ENCODE measurements at places on chromosomes 13 and 19.
A peak's percentile ranks its signal among the peaks of the same experiment; 100 is the strongest.

GRCh38 chr19:13505164-13505695, 1.0 kb downstream of the CACNA1A start:
- DNase-seq: no peak

DNA sequence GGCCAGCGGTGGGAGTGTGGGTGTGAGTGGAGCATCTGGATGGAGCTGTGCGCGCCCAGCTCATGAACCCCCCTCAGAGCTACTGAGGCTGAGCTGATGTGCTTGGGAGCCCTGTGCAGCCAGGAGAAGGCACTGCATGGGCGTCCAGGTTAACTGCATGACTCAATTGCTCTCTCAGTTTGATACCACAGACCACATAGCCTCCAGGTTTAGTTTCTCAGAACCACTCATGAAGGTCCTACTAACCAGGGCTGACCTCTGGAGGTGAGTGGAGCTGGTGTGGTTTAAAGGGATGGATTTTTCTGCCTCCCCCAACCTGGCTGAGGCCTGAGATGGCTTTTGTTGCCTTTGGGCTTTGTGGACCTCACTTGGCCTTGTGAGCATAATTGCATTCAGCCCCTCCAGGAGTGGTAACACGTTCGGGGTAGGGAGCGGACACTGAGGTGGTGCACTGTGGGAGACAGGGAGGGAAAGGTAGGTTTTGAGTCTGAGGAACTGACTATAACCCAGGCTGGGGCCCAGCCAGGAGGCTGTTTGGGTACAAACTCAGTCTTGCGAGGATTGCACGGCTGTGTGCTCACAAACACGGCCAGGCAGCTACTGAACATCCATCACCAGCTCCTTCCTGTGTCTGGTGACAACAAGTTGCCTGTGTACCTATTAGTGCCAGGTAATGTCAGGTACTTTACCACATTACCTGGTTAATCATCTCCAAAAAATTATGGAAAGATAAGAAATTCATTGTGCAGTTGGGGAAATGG, 97.5 kb downstream of the RGCC start:
- DNase-seq: no peak

DNA sequence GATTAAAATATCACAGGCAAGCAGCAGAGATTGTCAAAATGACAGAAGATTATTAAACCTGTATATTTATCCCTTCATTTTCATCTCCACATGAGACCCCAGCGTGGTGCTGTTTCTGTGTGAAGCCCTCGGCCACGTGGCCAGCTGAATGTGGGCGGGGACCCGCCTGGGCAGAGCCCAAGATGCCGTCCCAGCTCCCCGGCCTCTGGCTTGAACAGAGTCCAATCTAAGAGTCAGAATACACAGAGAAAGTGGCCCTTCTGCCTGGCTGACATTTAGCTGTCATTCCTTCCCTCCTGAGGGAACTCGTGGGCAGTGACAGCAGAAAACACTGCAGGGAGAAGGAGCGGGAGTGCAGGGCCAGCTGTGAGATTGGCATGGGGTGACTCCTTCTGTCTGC, 34.9 kb upstream of the UQCRFS1 start:
- DNase-seq: no peak

GRCh38 chr13:79674765-79675515, 194.0 kb downstream of the NDFIP2 start:
- DNase-seq: no peak

GRCh38 chr13:107767119-107767518, 448.2 kb downstream of the LIG4 start:
- DNase-seq: no peak

GRCh38 chr13:89238496-89238895, 1567.3 kb downstream of the SLITRK5 start:
- no peak for DNase-seq

DNA sequence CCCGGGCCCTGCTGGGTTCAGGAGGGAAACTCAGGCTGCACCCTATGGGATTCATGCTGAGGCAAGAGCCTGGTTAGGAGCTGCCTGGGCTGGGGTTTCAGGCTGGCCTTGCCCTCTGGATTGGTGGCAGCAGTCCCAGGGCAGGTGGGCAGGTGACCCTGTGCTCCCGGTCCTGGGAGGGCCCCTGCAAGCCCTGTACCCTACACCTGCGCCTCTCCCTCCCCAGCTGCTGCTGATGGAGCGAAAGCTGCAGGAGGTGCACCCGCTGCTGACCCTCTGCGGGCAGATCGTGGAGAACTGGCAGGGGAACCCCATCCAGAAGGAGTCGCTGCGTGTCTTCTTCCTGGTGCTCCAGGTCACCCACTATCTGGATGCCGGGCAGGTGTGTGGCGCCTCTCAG, 20.4 kb downstream of the MAU2 start:
- DNase-seq: no peak

DNA sequence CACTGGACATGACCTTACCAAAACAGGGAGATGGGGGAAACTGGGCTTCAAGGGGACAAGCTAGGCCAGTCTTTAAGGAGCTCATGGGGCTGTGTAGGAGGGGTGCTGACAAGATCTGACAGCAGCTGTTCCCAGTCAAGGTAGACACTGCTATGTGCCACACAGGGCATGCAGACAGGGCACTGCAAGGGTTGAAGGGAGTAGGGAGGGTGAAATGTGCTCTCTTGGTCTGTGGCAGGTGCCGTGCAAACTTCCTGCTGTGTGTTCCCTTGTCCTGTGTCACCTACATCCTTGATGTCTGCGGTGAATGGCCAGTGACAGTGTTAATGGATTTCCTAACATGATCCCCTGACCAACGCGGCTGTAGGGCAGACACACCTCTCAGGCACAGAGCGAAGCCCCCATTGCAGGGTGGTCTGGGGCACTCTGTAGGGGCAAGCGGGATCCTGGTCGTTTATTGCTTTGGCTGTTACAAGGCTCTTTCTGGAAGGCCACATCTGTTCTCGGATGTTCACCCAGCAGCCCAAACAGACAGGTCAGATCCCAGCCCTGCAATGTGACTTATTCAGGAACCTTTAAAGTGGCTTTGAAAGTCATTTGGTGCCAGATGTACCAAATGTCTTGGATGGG, 199.5 kb upstream of the ZNF536 start:
- DNase-seq: no peak

DNA sequence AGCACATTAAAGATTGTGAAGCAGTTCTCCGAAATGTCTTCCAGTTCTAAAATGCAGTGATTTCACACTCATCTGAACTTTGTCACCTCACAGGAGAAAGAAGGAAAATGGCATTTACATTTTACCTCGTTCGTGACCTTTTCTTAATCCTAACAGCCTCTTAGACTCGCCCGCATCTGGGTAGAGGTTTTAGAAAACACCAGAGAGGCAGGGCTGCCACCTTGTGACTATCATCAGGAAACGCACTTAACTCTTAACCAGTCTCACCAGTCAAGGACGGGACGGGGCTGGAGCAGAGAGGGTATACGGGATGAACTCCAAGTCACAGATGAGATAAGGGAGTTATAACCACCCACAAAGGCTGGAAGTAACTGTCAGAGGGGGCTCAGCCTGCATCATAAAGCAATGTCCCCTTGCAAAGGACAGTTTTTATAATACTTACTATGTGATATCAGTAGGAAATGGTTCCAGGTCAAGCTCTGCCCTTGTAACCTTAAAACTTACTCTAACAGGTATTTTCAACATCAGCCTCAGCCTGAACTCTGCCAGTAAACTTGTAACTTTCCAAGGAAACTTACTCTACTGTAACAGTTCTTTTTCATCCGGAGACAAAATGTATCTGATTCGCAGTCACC, 8.6 kb upstream of the CEACAM6 start:
- DNase-seq: peak; percentile 36

DNA sequence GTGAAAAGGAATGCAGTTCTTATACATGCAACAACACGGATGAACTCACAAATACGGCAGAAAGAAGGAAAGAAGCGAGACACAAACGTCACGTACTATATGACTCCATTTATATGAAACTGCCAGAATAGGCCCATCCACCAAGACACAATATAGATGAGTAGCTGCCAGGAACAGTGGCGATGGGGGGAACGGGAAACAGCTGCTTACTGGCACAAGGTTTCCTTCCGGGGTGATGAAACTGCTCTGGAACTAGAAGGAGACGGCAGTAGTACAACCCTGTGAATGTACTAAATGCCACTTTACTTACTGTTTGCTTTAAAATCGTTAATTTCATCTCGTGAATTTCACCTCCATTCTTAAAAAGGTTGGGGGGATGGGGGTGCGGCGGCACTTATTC, 28.9 kb downstream of the MLLT1 start:
- no peak for DNase-seq

GRCh38 chr13:98595134-98595533, 18.2 kb upstream of the STK24 start:
- no peak for DNase-seq

DNA sequence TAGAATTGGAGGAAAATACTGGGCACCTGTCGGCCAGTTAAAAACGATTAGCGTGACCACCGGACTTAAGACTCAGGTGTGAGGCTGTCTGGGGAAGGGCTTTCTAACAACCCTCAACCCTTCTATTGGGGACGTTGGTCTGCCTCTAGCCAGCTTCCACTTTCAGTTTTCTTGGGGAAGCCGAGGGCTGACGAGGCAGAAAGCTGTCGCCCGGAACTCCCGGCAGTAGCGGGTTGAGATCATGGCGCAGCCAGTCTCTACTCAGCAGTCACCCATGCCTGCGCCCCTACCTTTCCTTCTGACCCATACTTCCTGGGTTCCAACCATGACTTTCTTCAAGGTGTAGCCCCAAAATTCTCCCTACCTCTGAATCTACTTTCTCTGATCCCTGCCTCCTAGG, 1424.1 kb downstream of the SLITRK1 start:
- DNase-seq: no peak

GRCh38 chr19:19421299-19421696, 15.8 kb downstream of the GATAD2A start:
- no peak for DNase-seq

DNA sequence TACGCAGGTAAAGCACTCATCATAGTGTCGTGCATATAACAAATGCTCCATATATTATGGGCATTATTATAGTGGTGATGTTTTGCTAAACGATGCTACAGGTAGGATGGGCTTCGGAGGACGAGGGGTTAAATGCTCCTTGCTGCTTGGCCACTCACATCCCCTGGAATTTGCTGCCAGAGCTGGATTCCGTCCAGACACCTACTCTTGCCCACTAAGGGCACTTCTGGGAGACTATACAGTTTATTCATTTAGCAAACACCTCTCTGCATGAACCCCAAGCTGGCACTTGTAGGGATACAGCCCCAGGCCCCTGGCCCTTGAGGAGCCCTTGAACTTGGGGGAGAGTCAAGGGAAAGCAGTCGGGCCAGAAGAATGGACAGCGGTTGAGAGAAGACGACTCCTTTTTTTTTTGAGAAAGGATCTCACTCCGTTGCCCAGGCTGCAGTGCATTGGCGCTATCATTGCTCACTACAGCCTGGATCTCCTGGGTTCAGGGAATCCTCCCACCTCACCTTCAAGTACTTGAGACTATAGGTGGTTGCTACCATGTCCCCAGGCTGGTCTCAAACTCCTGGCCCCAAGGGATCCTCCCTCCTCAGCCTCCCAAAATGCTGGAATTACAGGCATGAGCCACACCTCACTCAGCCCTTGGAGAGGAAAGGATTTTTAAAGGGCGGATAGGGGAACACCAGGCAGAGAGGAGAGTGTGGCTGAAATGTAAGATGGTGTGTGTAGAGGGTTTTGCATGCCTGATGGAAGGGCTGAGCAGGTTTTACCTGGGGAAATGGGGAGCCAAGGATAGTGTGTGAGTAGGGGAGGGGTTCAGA, 1.1 kb upstream of the MRPL34 start:
- DNase-seq: no peak

GRCh38 chr13:48902368-48902767, 73.3 kb upstream of the FNDC3A start:
- no peak for DNase-seq

All from astrocyte of the spinal cord (primary cell).